ENCODE measurements at places on chromosomes 4 and X. TPM values are rescaled to one million over a fixed set of nuclear protein-coding genes. Genes with fewer than 3 reads are reported as not detected.

ARHGAP4 gene
- total RNA-seq: 73.0 TPM

GRCh38 chrX:115112411-115112810, 76.8 kb upstream of the RBMXL3 start:
- no peak for DNase-seq

- no peak for DNase-seq
Measured at GRCh38 chr4:47612116-47613023, 127.3 kb downstream of the ATP10D start.

DNA sequence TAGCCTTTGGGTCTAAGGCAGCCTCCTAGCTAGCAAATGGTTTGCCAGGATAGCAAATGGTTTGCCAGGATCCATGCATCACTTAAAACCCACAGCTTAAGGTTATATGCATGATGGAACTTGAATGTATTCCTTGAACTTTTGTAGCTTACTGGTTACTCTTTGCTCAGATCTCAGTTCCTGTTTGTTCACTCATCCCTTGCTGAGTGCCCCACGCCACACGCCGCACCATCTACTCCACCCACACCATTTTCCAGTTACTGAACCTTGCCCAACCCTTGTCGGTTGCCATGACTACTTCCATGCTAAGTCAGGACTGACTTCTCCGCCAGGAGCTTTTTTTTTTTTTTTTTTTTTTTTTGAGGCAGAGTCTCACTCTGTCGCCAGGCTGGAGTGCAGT, 29.5 kb upstream of the XIAP start:
- DNase-seq: peak; percentile 85

- no peak for DNase-seq
Measured at GRCh38 chrX:42615161-42615563, 162.8 kb downstream of the PPP1R2C start.
